ENCODE measurements at places on chromosomes 4 and X.

DNA sequence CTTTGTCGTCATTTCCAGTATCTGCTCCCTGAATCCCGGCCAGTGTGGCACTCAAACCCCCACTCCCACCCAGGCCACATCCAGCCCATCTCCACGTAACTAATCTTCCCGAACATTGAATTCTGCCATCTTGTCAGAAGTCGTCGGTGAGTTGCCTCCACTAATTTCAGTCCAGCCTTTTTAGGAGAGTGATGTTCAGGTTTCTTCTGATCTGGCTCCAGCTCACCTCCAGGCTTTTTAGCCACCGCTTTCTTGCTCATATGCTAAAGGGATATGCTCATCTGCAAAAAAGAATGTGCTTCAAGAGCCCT is 1.3 kb downstream of the TMEM165 start:
- DNase-seq: no peak

DNA sequence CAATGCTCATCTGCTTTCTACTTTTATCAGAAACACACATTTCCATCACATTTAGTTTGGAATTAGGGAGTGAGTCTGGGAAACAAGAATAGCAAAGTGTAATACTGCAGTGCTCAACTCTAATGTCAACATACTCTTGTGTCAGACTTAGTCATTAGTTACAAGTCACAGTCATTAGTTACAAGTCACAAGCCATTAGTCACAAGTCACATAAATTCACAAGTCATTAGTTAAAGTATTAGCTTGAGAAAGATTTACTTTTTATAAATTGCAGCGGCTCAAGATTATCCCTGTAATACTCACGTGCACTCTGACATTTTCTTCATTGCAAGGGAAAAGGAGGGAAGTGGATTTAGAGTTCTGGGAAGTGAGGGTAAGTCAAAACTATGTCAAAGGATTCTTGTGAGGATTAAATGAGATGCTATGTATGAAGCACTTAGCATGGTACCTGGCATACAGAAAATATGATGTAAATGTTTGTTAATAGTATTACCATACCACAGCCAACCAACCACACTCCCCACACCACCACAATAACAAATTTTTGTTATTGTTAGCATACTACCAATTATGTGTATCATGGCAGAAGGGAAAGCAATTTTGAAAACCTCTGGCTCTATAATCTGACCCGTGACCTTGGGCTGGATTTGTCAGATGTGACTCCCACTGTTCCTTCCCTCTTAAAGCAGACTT is 116.6 kb downstream of the ARHGAP24 start:
- no peak for DNase-seq

GRCh38 chr4:13536607-13537006 is 7.7 kb downstream of the NKX3-2 start:
- DNase-seq: no peak

DNA sequence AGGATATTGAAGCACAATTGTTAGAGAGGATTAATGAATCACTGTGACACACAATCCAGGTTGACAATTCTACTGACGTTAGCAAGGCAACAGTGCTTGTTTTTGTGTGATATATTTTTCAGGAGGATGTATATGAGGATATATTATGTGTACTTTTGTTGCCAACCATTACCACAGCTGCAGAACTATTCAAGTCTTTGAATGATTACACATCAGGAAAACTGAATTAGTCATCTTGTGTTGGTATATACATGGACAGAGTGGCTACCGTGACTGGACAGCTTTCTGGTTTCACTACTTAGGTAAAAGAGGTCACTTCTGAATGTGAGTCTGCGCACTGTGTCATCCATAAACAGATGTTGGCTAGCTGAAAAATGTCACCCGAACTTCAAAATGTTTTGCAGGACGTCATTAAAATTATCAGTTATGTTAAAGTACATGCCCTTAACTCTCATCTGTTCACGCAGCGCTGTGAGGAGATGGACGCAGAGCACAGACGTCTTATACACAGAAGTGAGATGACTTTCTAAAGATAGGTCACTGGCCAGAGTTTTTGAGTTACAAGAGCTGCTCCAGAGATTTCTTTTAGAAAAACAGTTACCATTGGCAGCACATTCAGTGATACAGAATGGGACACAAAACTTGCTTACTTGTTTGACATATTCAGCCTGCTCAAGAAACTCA is 69.0 kb downstream of the MRPL1 start:
- no peak for DNase-seq

- no peak for DNase-seq
Measured at GRCh38 chr4:137545461-137545861, 13.2 kb upstream of the PCDH18 start.

GRCh38 chrX:26952213-26952612 is 510.9 kb downstream of the PPP4R3C start:
- no peak for DNase-seq

DNA sequence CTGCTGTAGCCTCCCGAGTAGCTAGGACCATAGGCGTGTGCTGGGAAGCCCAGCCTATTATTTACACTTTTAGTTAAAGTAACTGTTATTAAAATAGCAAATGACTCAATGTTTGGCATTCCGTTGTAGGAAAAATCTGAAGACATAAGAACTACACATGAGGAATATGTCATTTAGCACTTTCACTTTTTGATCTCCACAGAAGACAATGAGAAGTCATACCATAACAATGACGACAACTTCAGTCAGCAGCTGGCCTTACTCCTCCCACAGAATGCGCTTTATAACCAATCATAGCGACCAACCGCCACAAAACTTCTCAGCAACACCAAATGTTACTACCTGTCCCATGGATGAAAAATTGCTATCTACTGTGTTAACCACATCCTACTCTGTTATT is 6.7 kb downstream of the GPR34 start:
- DNase-seq: no peak

DNA sequence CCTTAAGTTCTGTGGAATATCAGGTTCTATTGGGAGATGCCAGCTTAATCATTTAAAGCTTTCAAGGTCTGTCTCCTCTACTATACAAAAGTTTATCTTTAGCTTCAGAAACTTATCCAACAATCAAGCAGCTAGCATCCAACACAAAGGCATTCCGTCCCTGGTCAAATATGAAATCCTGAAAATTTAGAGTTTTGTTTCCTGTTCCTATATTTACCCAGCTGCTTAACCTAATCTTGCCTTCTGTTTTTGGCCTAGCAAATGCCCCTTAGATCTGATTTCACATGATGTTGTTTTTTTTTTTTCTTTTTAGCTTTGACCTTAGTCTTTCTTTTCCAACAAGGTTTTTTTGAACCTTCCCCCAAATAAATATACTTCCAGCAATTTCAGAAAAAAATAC is 33.8 kb downstream of the FAM13A start:
- no peak for DNase-seq

GRCh38 chrX:71540801-71541200 is 7.9 kb downstream of the OGT start:
- DNase-seq: no peak

- no peak for DNase-seq
Measured at GRCh38 chr4:664713-665231, 9.3 kb downstream of the ATP5ME start.

DNA sequence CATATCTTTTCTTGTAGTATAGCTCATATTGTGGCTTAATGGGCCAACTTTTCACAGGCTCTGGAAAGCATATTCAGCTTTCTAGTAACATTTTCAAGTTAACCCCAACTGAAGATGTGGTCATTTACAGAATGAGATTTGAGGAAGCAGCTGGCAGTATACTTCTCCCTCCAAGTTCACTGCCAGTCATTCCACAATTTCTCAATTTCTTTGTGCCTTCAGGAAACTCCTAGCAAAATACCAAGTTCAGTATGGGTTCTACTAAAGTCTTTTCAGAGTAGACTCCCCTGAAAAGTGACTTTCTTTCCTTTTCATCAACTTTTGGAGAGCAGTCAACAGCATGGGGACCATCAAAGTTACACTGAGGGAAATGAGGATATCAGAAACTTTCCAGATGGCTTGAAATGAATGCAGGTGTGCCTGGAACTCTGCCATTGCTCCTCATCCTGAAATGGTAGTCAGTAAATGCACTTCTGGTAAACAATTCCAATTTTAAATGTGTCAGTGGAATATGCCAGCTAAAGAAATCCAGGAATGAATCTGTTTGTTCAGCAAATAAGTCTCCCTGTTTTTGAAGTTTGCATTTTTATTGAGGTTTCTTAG is 81.5 kb upstream of the TEX13D start:
- no peak for DNase-seq

DNA sequence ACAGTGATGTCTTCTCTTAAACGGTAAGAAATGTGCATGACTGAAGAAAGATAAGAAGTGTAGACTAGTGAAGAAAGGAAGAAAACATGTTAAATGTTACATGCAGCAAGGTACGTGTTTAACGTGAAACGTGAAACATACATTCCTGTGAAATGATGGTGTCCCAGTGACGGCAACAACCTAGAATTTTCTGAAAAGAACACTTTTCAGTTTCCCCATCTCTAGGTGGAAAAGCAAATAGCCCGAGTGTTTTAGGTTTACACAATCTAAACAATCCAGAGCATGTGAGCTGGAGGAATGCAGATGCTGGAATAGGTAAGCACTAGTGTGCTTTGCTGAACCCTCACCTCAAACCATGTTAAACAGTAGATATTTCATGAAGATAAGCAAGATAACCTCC is 60.7 kb downstream of the CLNK start:
- no peak for DNase-seq

DNA sequence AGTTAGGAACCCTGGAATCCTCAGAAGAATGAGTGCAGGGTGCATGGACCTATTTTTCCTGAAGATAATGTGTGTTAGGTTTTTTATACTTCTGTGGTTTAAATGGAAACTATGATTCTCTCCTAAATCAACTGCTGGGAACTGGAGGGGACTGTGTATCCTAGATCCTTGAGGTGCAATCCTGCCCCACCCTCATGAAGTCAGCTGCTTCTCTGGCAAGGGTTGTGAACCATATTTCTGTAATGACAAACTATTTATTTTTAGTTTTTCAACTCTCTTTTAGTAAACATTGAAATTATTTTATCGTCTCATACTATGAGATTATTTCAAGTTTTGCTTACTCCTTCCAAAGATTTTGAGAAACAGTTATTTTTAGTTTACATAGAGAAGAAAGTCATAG is 25.8 kb upstream of the VEGFC start:
- DNase-seq: no peak

DNA sequence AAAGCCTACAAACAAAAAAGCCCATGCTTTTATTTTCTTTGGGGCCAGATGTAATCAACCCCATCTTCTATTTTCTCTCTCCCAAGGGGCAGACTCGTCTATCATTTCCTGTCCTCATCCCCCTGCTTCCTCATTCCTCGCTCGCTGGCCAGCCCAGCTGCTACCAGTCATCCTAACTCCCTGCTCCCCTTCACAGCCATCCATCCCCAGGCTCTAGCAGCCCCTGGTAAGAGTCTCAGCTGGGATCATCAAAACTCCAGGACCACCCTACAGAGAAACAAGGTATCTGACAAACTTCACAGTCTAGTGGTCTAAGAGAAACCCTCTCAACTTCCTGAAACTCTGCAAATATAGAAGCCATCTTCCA is 23.6 kb downstream of the SH3KBP1 start:
- no peak for DNase-seq

GRCh38 chr4:54726907-54727306 is 69.2 kb downstream of the KIT start:
- no peak for DNase-seq

DNA sequence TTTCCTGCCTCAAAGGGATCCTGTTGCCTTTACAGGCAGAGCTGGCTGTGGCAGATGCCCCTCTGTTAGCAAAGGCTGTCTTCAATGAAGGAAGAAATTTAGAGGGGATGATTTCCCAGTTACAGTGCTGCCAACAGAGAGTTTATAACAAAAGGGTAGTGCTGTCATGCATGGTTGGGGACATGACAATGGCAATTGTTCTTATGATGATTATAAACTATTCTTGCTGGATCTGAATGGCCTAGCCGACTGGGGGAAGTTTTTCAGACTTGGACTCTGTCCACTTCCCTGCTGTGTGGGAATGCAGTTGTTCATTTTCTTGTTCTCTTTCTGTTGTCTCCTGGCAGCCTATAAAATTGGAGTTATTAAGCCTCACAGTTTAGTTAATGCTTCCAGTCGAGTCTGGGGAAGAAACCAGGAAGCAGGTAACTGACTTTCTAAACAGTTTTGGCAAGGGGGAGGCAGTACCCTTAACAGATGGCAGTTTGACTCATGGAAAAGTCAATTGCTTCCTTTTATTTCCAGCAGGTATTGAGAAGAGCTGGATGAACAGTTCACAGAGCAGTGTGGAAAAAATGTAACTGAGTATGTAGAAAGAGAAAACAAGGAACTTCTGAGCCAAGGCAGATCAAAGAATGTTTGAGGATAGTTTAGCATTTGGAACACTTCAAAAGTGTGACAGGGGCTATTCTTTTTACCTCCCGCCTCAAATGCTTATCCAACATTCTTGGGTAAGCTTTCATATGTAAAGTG is 582.6 kb downstream of the RAPGEF2 start:
- no peak for DNase-seq

DNA sequence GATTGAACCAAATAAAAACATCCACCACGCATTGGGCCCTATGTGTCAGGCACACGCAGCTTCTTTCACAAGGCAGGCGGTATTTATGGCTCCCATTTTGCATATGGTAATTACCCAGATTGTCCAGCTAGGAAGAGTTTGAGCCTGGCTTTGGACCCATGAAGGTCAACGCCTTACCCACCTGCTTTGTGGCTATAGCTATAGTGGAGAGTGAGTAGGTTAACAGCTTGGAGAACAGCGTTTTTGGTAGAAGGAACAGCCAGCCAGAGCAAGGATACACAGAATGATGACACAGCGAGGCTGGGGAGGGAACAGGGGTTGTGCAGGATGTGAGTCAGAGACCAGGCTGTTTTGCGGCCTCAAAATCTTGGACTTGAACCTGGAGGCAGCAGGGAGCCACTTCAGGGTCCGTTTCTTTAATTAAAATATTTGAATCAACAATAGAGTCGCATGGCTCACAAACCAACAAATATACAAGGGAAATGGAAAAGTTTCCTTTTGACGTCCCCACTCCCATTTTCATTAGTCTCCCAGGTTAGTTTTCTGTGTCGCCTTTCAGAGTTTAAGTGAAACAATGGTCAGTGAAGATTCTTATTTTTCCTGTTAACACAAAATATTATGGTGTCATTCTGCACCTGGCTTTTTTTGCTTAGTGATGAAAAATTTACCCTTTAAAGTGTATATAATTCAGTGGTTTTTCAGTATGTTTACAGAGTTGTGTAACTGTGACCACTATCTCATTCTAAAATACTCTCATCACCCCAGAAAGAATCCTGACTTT is 118.2 kb upstream of the STX18 start:
- no peak for DNase-seq

DNA sequence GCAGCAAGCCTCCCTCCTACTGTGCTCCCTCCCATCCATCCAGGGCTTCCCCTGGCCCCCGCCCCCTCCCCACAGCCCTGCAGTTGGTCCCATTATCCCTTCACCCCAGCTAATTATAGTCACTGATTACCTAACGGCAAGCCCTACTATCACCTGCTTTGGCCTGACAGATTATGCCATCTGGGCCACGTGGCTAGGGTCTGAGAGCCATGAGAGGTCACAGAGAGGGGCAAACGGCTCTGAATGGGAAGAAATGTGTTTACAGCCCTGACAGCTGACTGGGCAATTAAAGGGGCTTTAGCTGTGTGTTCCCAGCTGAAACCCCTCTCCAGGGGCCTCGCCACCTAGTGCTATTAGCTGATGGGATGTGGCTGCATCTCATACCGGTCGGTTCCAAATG is 134.4 kb upstream of the CPEB2 start:
- DNase-seq: peak; percentile 2

- DNase-seq: no peak
Measured at GRCh38 chr4:53453385-53453784, 75.9 kb downstream of the FIP1L1 start.

- no peak for DNase-seq
Measured at GRCh38 chrX:75229774-75230173, 44.1 kb upstream of the UPRT start.

- DNase-seq: no peak
Measured at GRCh38 chr4:118968005-118968404, 79.4 kb downstream of the SYNPO2 start.

- no peak for DNase-seq
Measured at GRCh38 chr4:182795446-182796238, 121.5 kb downstream of the DCTD start.

Data from neural crest cell (in vitro differentiated cells).